ENCODE measurements at places on chromosomes 16 and 17.

- peaks cover 9% of the 10 kb centered on the region for H3K27me3 ChIP-seq
- H3K27ac ChIP-seq: no peak overlapping the region
- H3K4me3 ChIP-seq: no peak overlapping the region
These were observed 325.5 kb downstream of the C16orf95 start for GRCh38 chr16:86991679-86992078.

DNA sequence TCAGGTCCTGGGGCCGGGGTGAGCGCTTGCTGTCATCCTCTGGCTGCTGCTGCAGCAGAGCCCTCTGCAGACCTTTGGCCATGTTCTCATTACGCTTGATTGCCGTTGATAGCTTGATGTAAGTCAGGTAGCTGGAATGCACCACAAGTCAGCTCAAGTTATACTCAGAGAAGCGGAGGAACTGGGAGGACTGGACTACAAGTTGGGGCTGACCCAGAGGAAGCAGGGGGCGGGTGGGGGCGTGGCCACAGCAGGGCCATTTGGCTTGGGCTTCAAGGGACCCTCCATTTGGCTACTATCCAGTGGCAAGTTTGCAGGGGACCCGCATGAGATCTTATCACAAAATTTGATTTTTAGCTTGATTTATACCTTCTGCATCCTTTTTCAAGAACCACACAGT is 19.0 kb upstream of the EVPL start:
- H3K4me3 ChIP-seq: no peak overlapping the region
- H3K27me3 ChIP-seq: no peaks in the 10 kb centered on the region
- no peak for DNase-seq
- H3K4me1 ChIP-seq: peaks cover 7% of the 10 kb centered on the region
- H3K27ac ChIP-seq: no peak overlapping the region
- peaks cover 61% of the 10 kb centered on the region for H3K36me3 ChIP-seq

DNA sequence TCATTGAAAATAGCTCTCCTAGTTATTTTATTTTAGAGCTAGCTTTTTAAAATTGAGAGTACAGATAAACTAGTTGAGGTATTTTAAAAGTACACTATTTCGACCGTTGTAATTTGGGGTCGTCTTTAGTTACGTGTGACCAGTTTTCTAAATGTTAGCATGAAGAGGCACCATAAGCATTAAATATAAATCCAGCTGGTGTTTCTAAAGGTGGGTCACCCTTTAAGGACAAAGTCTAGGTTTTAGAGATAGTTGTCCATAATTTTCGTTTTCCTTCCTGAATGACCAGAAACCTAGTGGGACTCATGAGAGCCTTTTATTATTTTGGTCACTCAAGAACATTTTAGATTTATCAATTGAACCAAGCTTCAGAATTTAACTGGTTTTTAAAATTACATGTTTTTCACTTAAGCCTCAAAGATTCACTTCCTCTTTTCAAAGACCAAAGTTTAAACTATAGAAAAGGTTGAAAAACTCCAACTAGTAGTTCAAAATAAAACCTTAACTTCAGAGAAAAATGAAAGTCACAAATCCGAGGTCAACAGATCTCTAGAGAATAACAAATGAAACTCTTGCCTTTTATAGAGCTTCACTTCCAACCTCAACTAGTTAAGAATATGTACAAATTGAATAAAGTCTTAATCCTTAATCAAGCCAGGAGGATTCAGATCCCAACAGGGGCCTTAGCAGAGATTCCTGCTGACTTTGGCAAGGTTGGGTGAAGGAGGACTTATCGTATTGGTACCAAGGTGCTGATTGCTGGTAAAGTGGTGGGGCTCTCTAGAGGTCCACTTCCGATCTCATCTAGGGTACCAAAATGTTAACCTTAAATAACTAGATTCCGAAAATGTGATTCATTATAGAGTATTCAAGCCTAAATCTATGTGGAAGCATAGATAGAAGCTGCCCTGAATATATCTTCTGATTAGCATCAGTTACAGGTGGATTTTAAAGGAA is 32.5 kb downstream of the PHKB start:
- no peak overlapping the region for H3K4me3 ChIP-seq
- peaks cover 35% of the 10 kb centered on the region for H3K36me3 ChIP-seq
- no peak for DNase-seq
- H3K27ac ChIP-seq: peak overlapping the region; percentile 50
- H3K4me1 ChIP-seq: peaks cover 11% of the 10 kb centered on the region

DNA sequence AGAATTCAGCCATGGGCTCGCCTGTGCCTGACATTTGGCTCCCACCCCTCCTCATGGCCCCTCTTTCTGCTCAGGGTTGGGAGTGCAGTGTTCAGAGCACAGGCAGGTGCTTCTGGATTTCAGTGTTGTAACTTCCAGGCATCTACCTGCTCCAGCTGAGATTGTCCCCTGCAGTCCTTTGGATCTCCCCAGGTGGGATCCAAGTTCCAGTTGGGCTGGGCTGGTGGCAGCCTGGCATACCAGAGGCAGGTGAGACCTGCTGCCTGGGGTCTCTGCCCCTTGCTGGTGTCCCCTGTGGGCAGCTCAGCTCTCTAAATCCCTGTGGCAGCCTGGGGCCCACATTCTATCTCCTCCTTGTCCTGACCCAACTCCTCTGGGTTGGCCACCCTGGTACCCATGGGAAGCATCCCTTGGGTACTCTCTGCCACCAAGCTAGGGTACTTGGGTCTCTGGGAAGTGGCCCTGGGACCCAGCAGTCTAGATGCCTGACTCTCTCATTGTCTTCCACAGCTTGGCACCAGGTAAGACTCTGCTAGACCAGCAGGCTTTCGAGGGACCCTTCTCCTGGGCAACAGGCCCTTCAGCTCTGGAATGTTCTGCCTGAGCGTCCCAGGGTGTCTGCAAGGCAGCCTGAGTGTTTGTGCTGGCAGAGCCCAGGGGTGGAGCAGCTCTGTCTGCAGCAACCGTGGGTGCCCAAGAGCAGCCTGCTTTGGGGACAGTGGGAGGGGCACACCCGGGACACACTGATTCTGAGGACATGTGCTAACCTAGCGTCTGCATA is 42.5 kb downstream of the DNAH17 start:
- H3K27me3 ChIP-seq: no peaks in the 10 kb centered on the region
- H3K4me3 ChIP-seq: no peak overlapping the region
- H3K27ac ChIP-seq: peak overlapping the region; percentile 89
- no peaks in the 10 kb centered on the region for H3K36me3 ChIP-seq
- DNase-seq: no peak

GRCh38 chr16:25257956-25258860 is 563 bp upstream of the ZKSCAN2 start:
- peak overlapping the region; percentile 93 for H3K27ac ChIP-seq
- peaks cover 45% of the 10 kb centered on the region for H3K36me3 ChIP-seq
- H3K4me3 ChIP-seq: peak overlapping the region; percentile 89
- peak; percentile 79 for DNase-seq
- peaks cover 63% of the 10 kb centered on the region for H3K4me1 ChIP-seq
- H3K27me3 ChIP-seq: no peaks in the 10 kb centered on the region

DNA sequence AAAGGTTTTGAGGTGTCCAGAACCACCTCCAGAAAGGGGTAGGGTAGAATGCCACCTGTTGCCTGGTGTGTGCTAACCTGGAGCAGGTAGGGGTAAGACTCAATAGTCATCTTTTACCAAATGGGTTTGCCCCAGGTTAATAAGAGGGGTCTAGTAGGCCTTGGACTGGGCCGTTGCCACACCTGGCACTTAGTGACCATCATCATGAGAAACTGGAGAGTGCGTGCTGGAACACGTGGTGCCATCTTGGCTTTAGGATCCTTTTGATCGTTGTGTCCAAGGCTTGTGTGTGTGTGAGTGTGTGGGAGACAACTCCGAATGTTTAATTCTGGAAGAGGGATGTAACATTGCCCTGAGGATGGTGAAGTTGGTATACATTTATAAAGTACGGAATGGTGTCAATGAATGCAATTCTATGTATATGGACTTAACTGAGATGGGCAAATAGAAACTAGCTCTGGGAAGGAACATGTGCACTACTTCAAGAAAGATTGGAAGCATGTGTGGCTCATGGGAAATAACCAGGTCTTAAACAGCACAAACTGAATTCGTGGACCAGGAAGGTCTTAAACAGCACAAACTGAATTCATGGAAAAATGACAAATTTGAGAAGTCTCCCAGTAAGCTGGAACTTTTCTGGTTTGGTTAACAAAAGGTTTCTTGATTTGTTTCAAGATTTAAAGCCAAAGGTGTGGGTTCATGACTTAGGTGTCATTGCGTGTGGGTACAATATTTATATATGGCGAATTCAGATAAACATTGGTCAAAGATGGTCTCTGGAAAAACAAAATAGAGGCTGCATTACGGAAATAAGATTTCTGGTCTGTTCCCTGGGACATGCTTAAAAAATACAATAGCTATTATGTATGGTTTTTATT is 7.2 kb downstream of the FUS start:
- peaks cover 98% of the 10 kb centered on the region for H3K36me3 ChIP-seq
- peak overlapping the region; percentile 16 for H3K27ac ChIP-seq
- DNase-seq: no peak
- peaks cover 93% of the 10 kb centered on the region for H3K4me1 ChIP-seq

- DNase-seq: no peak
- no peak overlapping the region for H3K27ac ChIP-seq
- H3K4me3 ChIP-seq: peak overlapping the region; percentile 41
- peaks cover 23% of the 10 kb centered on the region for H3K4me1 ChIP-seq
These were observed 1.1 kb downstream of the GLIS2 start for GRCh38 chr16:4316864-4317531.

- no peak for DNase-seq
- peaks cover 14% of the 10 kb centered on the region for H3K27me3 ChIP-seq
- no peak overlapping the region for H3K4me3 ChIP-seq
These were observed 198.9 kb downstream of the ZFHX3 start for GRCh38 chr16:72848759-72849664.

DNA sequence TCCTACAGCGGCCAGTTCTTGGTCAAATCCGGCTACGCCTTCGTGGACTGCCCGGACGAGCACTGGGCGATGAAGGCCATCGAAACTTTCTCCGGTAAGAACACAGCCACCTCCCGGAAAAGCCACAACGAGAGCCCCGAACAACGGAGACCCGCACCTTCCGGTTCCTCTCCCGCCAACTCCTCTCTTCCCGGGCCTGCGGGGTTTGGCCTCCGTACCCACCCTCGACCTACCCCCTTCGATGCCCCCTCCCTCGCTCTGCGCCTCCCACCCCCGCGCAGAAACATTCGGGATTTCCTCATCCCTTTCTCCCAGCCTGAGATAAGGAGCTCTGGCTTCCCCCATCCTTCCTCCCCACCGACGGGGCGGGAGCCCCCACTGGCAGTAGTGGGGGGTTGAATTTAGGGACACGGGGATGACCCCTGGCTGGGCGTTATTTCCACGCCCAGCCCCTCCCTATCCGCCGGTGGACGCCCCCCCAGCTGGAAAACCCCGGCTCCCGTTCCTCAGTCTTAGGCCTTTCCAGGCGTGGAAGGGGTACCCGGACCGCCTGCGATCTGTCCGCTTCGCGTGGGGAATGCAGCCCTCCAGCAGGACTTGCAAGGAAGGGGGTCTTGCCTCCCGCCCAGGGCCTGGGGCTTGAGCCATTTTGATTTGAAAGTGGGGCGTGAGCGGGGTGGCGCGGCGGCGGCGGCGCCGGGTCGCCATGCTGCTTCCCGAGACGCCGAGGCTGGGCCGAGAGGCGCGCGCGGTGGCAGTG is 822 bp downstream of the IGF2BP1 start:
- DNase-seq: no peak
- H3K4me1 ChIP-seq: peaks cover 26% of the 10 kb centered on the region
- H3K36me3 ChIP-seq: peaks cover 4% of the 10 kb centered on the region
- H3K27me3 ChIP-seq: peaks cover 82% of the 10 kb centered on the region
- H3K4me3 ChIP-seq: peak overlapping the region; percentile 36
- H3K27ac ChIP-seq: no peak overlapping the region

DNA sequence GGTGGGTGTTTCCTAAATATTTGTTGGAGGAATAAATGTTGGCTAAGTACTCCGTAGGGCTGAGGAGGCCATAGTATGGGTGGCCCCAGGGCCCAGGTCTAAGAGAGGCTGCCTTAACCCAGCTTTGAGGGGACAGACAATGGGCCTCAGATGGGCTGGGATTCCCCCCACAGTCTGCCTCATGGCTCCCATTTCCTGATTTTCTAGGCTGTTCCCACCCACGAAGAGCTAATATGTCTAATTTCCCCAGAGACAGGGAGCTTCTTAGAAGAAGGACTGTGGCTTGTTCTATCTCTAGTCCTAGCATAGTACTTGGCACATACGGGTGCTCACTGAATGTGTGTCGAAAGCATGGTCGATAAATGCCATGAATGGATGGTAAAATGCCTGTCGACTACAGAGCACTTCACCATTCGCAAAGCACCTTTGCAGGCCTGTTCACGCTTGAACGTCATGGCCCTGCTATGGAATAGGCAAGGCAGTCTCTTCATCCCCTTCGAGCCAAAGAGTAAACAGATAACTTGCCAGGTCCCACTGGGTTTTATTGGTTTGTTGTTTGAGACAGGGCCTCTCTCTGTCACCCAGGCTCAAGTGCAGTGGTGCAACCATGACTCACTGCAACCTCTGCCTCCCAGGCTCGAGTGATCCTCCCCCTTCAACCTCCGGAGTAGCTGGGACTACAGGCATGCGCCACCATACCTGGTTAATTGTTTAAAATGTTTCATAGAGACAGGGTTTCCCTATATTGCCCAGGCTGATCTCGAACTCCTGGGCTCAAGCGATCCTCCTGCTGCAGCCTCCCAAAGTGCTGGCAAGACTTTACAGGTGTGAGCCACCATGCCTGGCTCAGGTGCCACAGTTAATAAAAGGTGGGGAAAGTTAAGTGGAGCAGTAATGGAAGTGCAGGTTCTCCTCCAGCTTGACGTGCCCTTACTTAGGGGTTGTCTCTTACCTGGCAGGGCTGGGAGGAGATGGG is 9.7 kb downstream of the CHAD start:
- peak overlapping the region; percentile 19 for H3K27ac ChIP-seq
- no peaks in the 10 kb centered on the region for H3K4me1 ChIP-seq
- H3K4me3 ChIP-seq: no peak overlapping the region
- H3K27me3 ChIP-seq: no peaks in the 10 kb centered on the region
- DNase-seq: no peak

GRCh38 chr16:2585651-2586081 is 47.8 kb downstream of the PDPK1 start:
- no peak overlapping the region for H3K4me3 ChIP-seq
- no peak overlapping the region for H3K27ac ChIP-seq
- H3K27me3 ChIP-seq: no peaks in the 10 kb centered on the region
- DNase-seq: no peak
- H3K4me1 ChIP-seq: peaks cover 8% of the 10 kb centered on the region

DNA sequence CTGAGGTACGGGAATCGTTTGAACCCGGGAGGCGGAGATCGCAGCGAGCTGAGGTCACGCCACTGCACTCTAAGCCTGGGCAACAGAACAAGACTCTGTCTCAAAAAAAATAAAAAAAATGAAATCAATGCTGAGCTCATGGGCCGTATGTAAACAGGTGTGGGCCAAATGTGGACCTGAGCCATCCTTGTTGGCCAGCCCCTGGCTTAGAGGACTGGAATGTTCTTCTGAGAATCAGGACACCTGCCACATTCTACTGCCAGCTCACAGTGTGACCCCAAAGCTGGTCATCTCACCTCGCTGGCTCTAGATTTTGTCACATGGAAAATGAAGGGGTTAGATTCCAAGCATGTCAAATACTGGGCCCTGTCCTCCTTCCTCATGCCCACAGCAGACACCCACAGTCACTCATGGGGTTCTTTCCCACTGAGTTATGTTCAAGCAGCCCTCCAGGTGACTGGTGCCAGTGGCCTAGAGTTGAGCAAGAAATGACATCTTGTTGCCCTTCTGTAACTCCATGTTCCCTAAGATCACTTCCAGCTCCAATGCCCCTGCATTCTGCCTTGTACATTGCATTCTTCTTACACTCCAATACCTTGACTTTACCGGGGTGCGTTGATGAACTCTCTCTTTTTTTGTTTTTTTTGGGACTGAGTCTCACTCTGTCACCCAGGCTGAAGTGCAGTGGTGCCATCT is 110.6 kb downstream of the ABCC1 start:
- H3K27ac ChIP-seq: peak overlapping the region; percentile 13
- no peak overlapping the region for H3K4me3 ChIP-seq
- no peaks in the 10 kb centered on the region for H3K27me3 ChIP-seq
- DNase-seq: no peak
- H3K4me1 ChIP-seq: peaks cover 36% of the 10 kb centered on the region
- H3K36me3 ChIP-seq: peaks cover 47% of the 10 kb centered on the region
